Stimulated activated CD8-positive, alpha-beta memory T cell treated with anti-CD3 and anti-CD28 coated beads, Interleukin-7, amount 100 ng/mL, for 4 hours (primary cell): ENCODE measurements at places on chromosomes 7 and 10.

GRCh38 chr10:62437696-62438095 is 63.5 kb downstream of the ZNF365 start:
- no peak for DNase-seq

DNA sequence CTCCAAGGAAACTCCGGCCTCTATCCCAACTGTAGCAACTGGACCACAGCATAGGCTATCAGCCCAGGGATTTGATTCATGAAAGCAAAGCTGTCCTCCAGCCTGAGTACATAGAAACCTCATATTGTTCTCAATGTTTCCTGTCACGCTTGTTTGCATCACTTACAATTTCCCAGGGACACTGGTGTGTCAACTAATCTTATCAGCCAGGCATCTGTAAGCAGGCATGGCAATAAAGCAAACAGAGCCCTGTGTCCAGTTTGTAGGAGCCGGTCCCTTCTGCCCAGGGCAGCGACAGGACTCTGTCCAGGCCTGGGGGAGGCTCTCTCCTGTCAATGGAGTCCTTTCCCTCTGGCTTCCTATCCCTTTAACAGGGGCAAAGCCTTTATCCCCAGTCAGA is 23.0 kb upstream of the CDHR3 start:
- no peak for DNase-seq

GRCh38 chr10:132096223-132096622 is 30.5 kb downstream of the JAKMIP3 start:
- no peak for DNase-seq

GRCh38 chr7:114979388-114979787 is 57.5 kb downstream of the MDFIC start:
- DNase-seq = no peak

- DNase-seq = no peak
Measured at GRCh38 chr7:55189878-55190436, 171.1 kb downstream of the EGFR start.

DNA sequence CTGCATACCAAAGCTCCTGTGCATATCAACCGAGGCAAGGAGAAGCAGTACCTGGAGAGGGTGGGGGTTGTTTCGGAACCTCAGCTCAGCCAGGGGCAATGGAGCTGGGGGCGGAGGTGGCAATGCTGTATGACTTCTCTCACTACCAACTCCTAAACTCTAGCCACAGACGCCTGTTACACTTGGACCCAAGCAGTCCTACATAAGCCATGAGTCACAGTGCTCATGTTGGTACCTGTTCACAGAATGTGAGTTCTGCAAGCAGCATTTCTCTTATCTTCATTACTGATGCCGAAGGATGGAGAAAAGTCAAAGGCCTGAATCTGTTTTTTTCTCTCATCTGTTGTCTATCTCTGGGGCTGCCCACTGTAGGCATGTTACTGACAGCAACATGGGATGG is 3.2 kb upstream of the RAB18 start:
- no peak for DNase-seq

- no peak for DNase-seq
Measured at GRCh38 chr7:512146-512510, 7.5 kb downstream of the PDGFA start.

GRCh38 chr10:15472008-15472407 is 100.9 kb upstream of the FAM171A1 start:
- no peak for DNase-seq

DNA sequence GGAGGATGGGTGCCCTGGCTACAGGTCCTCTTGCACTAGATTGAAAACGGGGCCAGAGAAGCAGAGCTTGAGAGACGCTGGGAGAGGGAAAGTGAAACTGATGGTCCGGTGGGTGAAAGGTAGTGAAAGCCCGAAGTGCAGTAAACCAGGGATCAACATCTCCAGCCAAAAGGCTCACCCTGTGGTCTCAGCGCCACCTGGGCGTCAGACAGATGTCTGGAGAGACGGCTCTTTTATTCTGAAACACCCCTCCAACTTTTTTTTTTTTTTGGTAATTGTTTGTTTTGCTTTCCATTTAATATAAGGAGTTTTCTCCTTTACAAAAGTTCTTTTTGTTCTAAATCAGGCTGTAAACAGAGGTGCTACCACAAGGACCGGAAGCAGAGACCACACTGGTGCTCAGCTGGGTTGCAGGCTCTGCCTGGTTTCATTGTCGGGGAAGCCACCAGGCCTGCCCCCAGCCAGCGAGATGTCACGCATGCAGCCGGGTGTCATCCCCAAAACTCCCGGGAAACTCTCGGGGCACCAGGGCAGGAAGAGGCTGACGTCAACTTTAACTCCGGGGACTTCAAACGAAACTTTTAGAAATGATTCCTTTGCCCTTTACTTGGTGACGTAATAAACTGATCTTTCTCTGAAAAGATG is 11.2 kb downstream of the IL2RA start:
- peak; percentile 92 for DNase-seq

DNA sequence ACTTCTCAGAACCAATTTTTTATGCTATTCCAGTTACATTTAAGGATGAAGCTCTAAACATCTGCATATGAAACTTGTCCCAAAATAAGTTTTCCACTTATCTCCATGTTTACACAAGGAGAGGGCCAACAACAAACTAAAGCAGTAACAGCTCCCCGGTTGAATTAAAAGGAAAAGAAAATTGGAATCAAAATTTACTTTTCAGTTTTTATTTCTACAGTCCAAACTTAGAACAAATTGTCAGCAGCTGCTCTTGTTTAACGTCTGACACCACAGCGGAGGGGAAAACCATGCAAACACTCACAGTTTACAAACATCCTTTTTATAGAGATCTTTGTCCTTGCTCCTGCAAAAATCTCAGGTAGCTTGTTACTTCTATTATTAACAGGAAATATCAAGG is 101.3 kb downstream of the COL28A1 start:
- no peak for DNase-seq

DNA sequence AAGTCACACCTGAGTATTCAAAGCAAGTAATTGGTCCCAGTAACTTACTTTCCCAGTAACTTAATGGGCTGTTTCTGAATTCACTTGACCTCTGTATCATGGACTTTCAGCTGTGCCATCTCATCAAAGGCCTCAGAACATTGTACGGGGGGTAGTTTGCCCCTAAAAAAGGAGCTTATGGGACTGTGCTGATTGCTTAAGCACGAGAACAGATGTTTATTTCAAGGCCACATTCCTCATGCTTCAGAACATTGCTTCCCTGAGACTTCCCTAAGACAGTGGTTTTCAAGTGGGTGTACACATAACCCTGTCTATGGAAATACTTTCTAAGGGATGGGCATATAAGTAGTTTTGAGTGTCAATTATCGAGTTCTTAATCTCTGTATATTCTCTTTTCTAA is 26.8 kb downstream of the CALCR start:
- no peak for DNase-seq

- no peak for DNase-seq
Measured at GRCh38 chr7:91949221-91950009, 8.8 kb downstream of the AKAP9 start.

DNA sequence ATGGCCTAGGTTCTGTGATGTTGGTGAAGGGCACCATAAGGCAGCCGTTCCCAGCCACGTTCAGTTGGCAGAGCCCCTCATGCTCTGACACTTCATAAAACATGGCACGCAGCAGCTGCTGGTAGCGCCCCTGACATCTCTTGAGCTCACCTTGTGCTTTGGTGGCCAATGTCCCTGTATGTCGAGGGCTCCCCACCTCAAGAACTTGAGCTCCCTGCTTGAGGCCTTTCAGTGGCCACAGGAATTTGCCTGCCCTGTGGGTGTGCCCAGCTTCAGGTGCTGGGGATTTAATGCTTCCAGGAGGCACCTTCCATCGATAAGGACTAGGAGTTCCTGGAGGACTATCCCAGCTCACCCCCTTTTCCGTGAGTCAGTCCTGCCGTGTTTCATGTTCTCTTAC is 9.5 kb upstream of the ZNF32 start:
- DNase-seq = no peak

- DNase-seq = no peak
Measured at GRCh38 chr7:75953931-75954330, 39.0 kb downstream of the POR start.

GRCh38 chr10:117476281-117476680 is 66.3 kb upstream of the EMX2 start:
- no peak for DNase-seq

GRCh38 chr10:95260397-95260881 is 30.4 kb downstream of the PDLIM1 start:
- no peak for DNase-seq

GRCh38 chr7:140883378-140883777 is 41.4 kb downstream of the BRAF start:
- no peak for DNase-seq

GRCh38 chr7:98123365-98123696 is 16.7 kb downstream of the LMTK2 start:
- no peak for DNase-seq

DNA sequence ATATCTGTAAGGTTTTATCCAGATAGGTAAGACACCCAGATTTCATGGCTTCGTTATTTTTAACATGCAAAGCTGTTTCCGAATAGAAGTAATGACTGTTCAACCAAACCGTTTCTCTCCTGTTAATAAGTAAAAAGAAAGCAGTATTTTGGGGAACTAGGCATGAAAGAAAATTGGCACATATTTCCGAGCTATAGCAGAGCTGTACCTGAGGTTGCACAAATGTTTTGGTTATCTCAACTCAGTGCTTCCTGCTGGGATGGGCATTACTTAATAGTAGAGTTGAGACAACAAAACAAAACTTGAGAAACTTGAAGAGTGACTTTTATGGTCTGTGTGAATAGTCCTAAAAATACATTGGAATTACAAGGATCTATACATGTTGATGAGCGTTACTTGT is 564.3 kb upstream of the SORCS1 start:
- DNase-seq = no peak

- no peak for DNase-seq
Measured at GRCh38 chr10:110344622-110345021, 39.9 kb upstream of the SMNDC1 start.

DNA sequence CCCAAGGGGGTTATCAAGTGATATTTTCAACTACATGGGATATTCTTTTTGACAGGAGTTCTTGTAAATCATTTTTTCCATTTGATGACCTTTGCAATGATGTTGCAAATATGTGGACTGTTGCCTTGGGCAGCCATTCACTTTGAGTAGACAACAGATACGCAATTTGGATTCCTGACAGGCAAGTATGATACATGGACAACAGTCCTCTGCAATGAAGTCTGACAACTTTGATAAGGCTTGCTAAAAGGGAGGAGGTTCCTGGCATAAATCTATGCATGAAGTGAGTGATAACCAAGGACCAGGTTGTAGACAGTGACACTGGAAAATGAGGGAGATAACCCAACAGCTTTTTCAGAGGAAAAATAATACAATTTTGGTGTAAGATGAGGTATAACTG is 17.7 kb downstream of the LRRD1 start:
- no peak for DNase-seq

- no peak for DNase-seq
Measured at GRCh38 chr10:114256822-114257221, 17.8 kb downstream of the VWA2 start.

GRCh38 chr10:122239578-122240257 is 31.4 kb upstream of the BTBD16 start:
- no peak for DNase-seq

DNA sequence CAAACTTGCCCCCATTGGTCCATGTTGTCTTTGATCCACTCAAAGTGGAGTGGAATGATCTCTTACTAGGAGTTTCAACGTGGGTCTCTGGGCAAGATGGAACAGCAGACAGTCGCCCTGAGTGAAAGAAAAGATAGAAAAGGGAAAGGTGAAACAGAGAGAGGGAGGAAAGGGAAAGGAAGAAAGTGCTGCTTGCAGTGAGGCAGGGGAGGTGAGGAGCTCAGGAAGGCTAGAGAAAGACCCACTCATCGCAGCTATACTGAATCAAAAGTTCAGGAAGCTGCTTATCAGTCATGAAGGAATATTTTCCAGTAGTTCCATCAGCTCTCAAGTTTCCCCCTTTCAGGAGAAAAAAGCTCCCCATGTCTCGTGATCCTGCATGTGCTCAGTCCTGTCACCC is 86.9 kb downstream of the ZNF467 start:
- no peak for DNase-seq

DNA sequence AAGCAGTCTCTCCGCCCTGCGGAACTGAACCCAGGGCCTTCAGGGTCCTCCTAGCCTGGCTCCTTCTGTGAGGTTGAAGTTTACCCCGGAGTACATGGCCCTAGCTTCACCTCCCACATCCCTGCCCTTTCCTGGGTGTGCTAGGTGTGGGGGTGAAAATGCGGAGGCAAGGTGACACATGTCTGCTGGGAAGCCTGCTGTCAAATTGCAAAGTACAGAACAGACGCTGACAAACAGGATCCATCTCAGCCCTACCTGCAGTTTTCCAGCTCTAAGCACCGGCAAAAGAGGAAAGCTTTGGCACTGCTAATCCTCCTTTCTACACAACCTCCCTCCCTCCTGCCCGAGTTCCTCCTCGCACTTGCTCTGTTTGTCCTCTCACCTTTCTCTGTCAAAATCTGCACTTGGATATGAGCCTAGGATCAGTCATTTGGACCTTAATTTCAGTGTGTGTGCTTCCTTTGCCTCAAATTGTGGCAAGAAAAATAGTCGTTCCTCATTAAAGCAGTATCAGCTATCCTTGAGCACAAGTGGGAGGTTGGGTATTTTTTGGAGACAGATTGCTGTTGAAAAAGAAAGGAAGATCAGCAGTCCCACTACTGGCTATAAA is 14.4 kb upstream of the GPR15LG start:
- DNase-seq = no peak

GRCh38 chr7:106102387-106102966 is 9.6 kb downstream of the SYPL1 start:
- no peak for DNase-seq

DNA sequence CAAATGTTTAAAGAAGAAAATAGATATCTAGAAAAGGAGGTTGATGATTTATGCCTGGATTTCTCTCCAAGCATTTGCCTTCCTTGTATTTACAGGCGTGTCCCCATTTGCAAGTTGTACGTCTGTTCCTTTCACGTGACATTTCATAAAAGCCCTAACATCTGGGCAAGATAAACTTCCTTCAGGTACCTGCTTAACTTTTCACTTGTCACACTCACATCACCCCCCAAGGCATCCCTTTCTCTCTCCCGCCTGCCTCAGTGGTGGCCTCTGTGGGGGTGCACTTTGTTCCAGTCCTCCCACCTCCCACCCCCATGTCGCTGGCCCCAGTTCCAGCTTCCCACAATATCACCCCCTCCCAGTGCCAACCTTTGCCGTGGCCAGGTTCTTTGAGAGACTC is 6.7 kb downstream of the TWIST1 start:
- DNase-seq = no peak

DNA sequence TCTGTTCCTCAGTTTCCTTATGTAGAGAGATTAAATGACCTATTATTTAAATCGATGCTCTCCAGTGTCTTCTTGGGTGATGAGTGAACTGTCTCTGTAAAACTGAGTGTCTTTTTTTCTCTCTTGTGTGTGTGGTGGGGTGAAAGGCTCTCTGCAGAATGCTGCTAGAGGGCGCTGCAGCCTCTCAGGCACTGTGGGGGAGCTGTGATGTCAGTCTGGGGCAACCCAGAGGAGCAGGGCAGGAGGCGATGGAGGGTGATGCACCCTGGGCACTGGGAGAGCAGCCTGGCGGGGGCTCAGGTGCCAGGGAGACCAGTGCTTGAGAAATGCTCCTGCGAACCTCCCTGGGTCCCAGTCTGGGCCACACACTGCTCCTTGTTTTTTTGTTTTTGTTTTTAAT is 110.1 kb upstream of the POM121L12 start:
- DNase-seq = no peak

GRCh38 chr10:13715100-13715499 is 128.3 kb downstream of the PRPF18 start:
- no peak for DNase-seq
